ENCODE measurements at places on chromosomes 12 and 14.

- no peak for DNase-seq
Measured at GRCh38 chr12:57471661-57472060, 8.0 kb downstream of the ARHGAP9 start.

DNA sequence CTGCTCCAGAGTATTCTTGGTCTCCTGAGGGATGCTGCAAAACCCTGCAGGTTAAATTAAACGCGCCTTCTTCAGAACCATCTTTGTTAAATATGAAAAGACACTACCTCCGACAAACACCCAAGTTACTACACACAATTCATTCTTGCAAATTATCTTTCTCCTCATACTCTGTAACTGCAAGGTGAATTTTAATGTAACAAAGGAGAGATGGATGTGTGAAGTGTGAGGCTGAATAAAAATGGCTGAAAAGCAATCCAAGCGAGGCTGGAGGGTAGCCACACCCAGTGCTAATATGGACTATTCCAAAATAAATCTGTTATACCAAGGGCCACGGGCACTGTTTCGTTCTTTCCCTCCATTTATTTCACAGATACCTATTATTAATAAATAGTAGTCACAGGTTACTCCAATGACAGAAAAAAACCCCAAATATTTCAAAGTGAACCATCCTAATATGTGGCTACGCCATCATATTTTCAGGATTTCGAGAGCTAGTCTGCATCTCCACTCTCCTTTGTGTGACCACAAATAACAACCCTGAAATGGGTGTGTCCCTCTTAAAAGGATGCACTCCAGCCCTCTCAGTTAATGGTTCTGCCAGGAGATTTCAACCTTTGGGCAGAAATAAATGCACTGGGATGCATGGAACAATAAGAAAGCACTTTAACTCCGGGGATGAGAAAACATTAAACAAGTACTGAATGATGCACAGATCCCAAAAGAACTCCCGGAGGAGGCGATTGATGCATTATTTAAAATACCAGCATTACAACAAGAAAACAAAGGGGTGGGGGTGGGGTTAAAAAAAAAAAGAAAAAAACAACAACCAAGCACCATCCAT is 53.1 kb upstream of the CCDC175 start:
- DNase-seq, result no peak

- DNase-seq, result no peak
Measured at GRCh38 chr14:31228533-31228932, 20.9 kb upstream of the HECTD1 start.

- DNase-seq, result no peak
Measured at GRCh38 chr12:60123557-60123956, 527.7 kb downstream of the SLC16A7 start.

- no peak for DNase-seq
Measured at GRCh38 chr12:121580959-121581685, at the start of gene KDM2B. Gene KDM2B, minus strand, starts transcription at chr12:121581023. Its CDS starts 112 bp downstream, at chr12:121580911.

- no peak for DNase-seq
Measured at GRCh38 chr12:52331833-52332232, 10.6 kb upstream of the KRT83 start.

DNA sequence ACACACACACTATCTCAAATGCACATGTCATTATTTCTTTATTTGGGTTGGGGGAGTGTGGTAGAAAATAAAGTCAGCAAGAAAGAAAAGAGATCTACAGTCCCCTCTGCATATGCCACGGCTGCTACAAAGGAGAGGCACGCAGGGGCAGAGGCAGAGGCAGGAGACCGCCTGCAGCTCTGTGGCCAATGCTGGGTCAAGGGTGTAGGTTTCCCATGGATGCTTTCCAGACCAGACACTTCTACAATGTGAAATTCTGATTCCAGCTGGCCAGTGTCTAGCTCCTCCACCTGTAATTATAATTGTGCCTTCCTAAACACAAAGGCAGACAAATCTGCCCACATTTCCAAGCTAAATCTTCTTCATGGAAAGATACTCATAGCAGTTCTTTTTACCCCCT is 19.2 kb downstream of the VPS37B start:
- no peak for DNase-seq

- no peak for DNase-seq
Measured at GRCh38 chr12:12011880-12012260, 58.9 kb upstream of the BCL2L14 start.

- no peak for DNase-seq
Measured at GRCh38 chr12:238736-239398, 23.8 kb downstream of the SLC6A13 start.

DNA sequence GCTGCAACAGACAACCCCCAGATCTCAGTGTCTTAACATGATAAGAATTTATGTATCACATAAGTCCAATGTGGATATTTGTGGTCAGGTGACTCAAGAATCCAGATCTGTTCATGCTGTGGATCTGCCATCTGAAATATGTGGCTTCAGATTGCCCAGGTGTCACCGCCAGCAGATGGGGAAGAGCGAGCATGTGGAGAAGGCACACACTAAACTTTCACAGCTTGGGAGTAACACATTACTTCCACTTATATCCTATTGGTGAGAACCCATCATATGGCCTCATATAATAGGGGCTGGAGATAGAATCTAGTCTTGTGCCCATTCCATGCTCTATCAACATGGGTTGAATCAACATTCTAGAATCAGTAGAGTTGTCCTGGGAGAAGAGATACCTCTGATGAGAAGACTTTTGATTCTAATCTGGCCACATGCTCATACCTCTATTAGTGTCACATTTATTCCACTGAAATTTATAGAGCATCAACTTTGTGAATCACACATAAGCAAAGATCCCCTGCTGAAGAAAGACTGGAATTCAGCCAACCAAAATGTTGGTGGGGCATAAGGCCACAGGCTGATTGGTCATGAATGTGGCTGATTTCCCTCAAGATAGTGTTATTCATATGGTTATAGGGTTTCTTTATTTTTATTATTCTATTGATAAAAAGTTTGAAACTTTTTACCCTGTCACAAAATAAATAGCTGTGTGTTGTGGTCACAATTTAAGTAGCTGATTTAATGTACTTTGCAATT is 6.0 kb upstream of the CALCOCO1 start:
- no peak for DNase-seq

- DNase-seq, result no peak
Measured at GRCh38 chr12:29957835-29958234, 174.1 kb upstream of the TMTC1 start.

DNA sequence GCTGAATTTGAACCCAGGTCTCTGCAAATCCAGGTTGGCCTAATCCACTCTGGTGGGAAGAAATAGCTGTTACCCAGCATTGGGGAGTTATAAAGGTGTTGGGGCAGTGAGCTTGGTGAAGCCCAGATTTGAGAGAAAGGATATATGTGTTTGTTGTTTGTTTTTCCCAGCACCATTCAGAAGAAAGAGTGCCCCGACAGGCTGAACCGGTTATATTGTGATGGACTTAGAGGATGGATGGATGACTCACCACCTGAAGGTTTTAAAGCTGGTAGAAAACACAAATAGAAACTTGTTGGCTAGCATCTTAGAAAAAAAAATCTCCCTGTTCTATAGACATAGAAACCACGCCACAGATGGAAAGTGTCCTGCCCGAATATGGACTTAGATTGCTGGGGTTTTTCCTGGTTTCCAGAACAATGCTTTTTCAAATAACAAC is 404.6 kb downstream of the MED13L start:
- no peak for DNase-seq

GRCh38 chr12:32309811-32310736 is 89.3 kb upstream of the FGD4 start:
- DNase-seq, result no peak

- DNase-seq, result no peak
Measured at GRCh38 chr12:16949871-16950667, 344.1 kb upstream of the LMO3 start.

DNA sequence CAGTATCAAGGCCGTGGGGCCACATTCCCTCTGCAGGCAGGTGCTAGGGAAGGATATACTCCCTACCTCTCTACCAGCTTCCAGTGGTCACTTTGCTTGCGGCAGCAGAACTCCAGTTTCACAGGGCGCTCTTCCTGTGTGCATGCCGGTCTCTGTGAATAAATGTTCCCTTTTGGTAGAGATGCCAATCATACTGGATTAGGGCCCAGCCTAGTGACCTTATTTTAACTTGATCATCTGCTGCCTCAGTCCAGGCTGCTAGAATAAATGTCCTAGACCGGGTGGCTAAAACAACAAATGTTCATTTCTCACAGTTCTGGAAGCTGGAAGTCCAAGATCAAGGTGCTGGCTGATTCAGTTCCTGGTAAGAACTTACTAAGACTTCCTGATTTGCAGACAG is 198.8 kb upstream of the TMEM132C start:
- DNase-seq, result no peak

DNA sequence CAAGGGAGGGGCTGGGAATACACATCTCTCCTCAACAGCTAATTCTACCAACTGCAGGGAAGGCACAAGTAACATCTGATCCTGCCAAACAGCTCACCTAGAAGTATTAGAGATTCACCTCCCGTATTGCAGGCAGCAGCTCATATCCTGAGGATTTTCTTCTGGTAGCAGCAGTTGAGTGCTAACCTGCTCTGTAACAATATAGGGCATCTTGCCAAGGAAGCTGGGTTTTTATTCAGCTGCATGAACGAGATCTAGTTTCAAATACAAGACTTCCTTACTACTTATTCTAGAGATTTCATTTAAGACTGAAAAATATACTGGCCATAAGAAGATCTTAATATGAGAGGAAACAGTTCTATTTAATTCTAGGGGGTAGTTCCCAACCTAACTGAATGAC is 261.4 kb upstream of the USP15 start:
- DNase-seq, result no peak

GRCh38 chr12:92403210-92404175 is 257.8 kb upstream of the BTG1 start:
- DNase-seq, result no peak

DNA sequence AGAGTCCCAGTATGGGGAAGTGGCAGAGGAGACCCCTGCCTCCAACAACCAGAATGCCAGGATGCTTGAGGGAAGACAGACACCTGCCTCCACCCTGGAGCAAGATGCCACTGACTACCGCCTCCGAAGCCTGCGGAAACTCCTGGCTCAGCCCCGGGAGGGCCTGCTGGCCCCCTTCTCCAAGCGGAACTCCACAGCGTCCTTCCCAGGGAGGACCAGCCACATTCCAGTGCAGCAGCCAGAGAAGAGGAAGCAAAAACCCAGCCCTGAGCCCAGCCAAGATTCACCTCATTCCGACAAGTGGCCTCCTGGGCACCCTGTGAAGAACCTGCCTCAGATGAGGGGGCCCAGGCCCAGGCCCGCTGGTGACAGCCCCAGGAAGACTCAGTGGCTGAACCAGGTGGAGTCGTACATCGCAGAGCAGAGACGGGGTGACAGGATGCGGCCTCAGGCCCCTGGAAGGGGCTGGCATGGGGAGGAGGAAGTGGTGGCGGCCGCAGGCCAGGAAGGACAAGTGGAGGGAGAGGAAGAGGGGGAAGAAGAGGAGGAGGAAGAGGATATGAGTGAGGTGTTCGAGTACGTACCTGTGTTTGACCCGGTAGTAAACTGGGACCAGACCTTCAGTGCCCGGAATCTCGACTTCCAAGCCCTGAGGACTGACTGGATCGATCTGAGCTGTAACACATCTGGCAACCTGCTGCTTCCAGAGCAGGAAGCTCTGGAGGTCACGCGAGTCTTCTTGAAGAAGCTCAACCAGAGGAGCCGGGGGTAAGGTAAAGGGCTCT is 93.7 kb downstream of the B4GALNT3 start:
- DNase-seq, result no peak

DNA sequence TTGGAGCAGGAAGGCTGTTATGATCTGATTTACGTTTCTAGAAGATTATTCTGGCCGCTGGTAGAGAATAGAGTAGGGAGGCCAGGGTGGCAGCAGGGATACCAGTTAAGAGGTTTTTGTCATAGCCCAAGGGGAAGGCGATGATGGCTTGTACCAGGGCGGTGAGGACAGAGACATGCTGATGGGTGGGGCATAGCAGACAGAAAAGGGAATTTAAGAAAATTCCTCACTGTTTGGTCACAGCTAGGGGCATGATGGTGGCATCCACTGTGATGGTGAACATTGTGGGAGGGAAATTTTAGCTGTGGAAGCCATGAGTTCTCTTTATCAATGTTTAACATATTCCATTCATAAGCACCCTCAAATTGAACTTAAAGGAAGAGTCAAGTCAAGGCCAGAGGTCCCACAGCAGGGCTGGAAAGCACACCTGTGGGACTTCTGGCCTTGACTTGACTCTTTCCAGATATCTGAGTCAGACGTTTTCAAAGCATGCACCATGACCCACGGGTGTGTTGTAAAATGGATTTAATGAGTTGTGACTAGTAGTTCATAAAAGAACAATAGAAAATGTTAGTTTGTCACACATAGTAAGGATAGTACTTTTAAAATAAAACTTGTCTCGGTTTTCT is 134.6 kb downstream of the CHST11 start:
- DNase-seq, result no peak

Data from GOT3 (cell line).